ENCODE measurements at places on chromosomes 12 and 14. TPM values are rescaled to one million over a fixed set of nuclear protein-coding genes. Genes with fewer than 3 reads are reported as not detected.

The OR8S1 gene
- not detected for total RNA-seq

The AICDA gene
- not detected for total RNA-seq

The NFATC4 gene
- total RNA-seq, result 96.9 TPM

DNA sequence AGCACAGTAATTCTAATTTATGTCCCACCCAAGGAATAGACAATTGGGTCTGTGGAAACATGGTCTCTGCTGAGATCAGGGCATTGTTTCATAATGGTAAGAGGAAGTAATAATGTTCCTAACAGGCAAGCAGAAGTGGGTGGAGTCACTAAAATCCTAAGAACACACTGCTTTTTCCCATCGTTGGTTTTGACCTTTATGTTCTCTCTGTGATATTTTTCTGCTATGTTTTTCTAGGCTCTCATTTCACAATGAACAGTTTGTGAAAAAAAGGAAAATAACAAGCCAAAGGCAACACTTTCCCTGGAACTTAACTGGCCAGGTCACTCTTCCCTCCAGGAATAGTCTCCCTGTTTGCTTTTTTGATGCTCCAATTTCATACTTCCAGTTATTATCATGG is 80.6 kb upstream of the OVCH1 start:
- no peak overlapping the region for H3K27ac ChIP-seq
- H3K27me3 ChIP-seq, result no peaks in the 10 kb centered on the region
- H3K4me1 ChIP-seq, result 0 out of 2 replicates have a peak, but pooled peaks cover 17% of the 10 kb centered on the region

DNA sequence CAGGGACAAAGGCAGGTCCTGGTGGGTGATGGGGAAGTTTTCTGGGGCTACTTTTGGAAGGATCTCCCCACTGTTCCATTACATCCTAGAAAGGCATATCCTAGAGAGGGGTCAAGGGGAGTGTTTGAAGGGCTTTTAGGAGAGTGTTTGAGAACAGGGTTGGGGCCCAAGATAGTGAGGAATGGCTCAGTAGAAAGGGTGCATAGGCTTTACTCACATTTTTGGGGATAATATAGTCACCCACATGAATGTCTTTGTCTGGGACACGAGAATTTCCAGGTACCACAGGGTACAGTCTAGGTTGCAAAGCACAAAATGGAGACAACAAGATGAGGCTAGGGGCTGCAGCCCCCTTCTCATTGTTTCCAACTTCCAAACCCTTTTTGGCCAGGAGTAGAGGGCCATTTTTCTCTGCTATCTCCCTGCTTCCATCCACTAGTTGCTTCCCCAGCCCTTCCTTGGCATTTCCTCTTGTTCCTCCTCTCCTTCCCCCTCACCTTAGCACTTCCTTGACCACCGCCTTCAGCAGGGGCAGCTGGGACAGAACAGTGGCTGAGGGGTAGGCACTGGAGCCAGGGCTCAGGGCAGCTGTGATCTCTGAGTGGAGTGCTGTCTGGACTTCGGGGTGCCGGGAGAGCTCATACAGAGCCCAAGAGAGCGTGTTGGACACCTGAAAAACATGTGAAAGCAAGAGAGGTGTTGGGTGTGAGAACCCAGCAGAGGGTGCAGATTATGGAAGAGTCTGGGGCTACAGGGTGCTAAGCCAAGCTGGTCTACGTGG is 2.8 kb downstream of the CYP27B1 start:
- peaks cover 15% of the 10 kb centered on the region for H3K27me3 ChIP-seq
- H3K4me1 ChIP-seq, result 0 out of 2 replicates have a peak, but pooled peaks cover 9% of the 10 kb centered on the region
- no peak overlapping the region for H3K4me3 ChIP-seq

- H3K27me3 ChIP-seq, result no peaks in the 10 kb centered on the region
- no peaks in the 10 kb centered on the region for H3K36me3 ChIP-seq
- H3K27ac ChIP-seq, result no peak overlapping the region
- H3K4me3 ChIP-seq, result no peak overlapping the region
- DNase-seq, result no peak
Observed at GRCh38 chr14:90605430-90605829, 208.6 kb downstream of the CALM1 start.

Measured in GM23248 (cell line).